ENCODE measurements at places on chromosomes 6 and 20.

- DNase-seq = no peak
Observed at GRCh38 chr20:54623991-54624569, 148.7 kb downstream of the DOK5 start.

DNA sequence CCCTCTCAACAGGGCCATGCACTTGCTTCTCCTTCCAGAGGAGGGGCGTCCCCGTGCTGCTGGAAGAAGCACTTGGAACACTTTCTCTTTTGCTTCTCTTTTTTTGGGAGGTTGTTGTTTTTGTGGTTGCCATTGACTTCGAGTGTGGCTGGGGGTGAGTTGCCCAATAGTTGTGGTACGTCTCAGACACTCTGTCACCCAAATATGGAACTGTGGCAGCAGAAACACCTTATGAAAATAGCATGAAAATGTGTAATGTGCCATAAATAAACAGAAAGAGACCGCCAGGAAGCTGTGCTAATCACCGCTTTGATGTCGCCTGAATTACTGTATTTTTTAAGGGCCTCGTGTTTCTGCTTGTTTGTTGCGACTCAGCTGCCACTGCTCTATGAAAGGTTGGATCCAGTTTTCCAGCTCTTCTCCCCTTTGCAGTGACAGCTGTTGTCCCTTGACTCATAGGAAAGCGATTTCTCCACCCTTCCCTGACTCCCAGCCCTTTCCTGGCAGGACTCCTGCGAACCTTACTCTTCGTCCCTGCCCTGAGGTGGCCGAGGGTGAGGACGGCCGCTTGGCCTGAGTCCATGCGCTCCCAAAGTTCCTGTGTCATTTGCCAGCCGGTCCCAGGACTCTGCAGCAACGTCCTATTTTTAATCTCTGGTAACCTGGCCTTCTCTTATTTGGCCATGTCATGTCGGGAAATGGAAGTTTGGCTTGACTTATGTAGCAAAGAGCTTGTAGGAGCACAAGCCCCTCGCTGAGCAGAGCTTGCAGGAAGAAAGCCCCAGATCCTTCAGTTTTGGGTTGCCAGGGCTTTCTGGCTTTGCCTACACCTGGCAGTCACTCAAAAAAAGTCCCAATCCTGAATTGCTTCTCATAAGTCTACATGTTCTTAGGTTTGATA is 694.6 kb downstream of the QKI start:
- peak; percentile 11 for DNase-seq

- no peak for DNase-seq
Observed at GRCh38 chr6:34284563-34285447, 36.0 kb upstream of the SMIM29 start.

- no peak for DNase-seq
Observed at GRCh38 chr6:127120023-127120786, 1.7 kb downstream of the RSPO3 start.

GRCh38 chr6:35624341-35625070 is 64.2 kb downstream of the FKBP5 start:
- DNase-seq = no peak

GRCh38 chr6:73506246-73506645 is 14.6 kb downstream of the EEF1A1 start:
- DNase-seq = no peak

GRCh38 chr6:33428966-33429749 is 9.3 kb downstream of the SYNGAP1 start:
- no peak for DNase-seq

DNA sequence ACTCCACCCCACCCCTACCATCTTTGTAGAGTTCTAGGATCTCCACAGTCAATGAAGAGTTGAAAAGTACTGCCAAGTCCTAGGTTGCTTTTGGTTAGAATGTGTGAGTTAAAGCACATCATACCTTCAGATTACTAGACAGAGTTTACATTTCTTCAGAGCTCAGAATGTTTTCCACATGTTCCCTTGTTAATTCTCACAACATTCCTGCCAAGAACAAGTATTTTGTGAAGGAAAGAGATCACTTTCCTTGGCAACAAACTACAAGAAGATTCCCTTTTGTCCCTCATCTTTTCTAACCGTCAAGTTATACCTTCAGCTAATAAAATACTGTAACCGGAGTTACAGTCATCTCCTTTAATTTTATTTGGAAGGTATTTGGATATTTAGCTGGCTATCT is 266.8 kb downstream of the ZFAND3 start:
- DNase-seq = no peak

- no peak for DNase-seq
Observed at GRCh38 chr20:33019465-33020277, 11.8 kb upstream of the BPIFB6 start.

DNA sequence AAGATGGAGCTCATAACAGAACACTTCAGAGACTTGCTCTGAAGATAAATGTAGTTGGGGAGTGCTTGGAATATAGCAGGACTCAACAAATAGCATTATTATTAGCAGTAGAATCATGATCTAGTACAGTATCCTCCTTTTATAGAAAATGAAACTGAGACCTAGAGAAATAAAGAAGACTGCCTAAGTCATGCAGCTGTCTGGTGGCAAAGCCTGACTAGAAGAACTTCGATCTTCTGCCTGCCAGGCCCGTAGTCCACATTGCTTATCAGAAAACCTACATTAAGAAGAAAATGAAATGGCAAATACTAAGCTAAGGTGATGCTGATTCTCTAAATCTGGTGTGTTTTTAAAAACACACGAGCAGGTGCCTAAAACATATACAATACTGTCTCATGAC is 46.4 kb upstream of the DST start:
- DNase-seq = no peak

Data from NCI-H748 treated with DMSO at 0.1 percent for 48 hours (cell line).